Cardiac septum (tissue), 1 donor: ENCODE measurements at places on chromosomes 16 and 17. TPM values are rescaled to one million over a fixed set of nuclear protein-coding genes. Genes with fewer than 3 reads are reported as not detected.

GRCh38 chr16:1530883-1531637, 2.4 kb upstream of the TMEM204 start:
- no peak for DNase-seq

BRIP1 gene
- 0.11 TPM for total RNA-seq

GRCh38 chr17:81948635-81949378, 1.8 kb upstream of the MYADML2 start:
- no peak for DNase-seq

DNA sequence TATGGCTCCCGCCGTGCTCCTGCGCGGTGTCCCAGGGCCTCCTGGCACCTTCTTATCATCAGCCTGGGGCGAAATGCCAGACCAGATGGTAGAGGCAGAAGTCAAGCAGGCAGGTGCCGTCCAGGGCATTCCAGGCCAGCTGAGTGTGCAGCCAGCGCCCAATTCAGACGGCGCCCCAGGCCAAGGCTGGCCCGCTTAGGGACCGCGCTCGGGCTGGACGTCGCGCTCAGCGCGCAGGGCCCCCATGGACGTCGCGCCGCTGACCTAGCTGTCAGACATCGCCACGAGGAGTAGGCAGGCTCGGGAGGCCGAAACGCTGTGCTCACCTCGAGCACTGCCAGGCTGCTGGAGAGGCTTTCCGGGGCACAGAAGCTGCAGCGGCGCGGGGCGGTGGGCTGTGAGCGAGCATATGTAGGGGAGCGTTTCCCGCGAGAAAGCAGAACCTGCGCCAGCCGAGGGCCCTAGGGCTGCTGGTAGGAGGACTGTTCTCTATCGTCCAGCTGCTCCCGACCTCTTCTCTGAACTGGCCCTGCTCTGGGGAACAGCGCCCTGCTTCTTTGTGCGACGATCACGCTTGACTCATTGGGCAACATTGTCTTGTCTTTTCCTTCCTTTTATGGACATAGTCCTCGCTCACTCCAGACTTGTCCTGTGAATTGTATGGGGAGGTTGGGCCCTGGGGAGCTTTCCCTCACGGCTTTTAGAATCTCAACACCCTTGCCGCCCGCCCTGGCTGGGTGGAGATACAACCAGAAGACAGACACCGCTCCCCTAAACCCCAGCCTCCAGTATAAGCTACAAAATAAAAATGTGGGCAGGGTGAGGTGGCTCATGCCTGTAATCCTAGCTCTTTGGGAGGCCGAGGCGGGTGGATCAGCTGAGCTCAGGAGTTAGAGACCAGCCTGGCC, 8.4 kb upstream of the CA4 start:
- DNase-seq, result no peak

DNA sequence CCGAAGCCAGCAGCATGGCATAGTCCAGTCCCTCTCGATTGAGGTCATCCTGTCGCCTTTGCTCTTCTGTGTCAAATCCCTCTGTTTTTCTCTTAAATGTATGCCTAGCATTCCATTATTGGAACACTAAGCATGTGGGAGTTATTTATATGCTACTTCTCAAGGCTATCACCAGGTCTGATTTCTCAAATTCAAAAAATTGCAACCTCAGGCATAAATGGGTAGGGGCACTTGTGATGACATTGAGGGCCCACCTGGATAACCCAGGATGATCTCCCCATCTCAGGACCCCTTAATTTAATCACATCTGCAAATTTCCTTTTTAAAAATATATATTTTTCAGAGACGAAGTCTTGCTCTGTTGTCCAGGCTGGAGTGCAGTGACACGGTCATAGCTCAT, 95.7 kb downstream of the BMERB1 start:
- no peak for DNase-seq

- no peak for DNase-seq
Measured at GRCh38 chr16:78871241-78871640, 729.3 kb downstream of the MAF start.

GRCh38 chr16:88706229-88706964, at the start of the genes CTU2 and RNF166:
TSS of gene CTU2 (plus strand) at chr16:88706503. CDS start at chr16:88706531, 28 bp downstream.
TSS of gene RNF166 (minus strand) at chr16:88706408. CDS start at chr16:88706325, 83 bp downstream.
- DNase-seq, result peak; percentile 96

BTBD17 gene
- total RNA-seq, result not detected

CRYBA1 gene
- not detected for total RNA-seq

KRT24 gene
- not detected for total RNA-seq

- DNase-seq, result peak; percentile 68
Measured at GRCh38 chr16:79267781-79268180, 332.8 kb downstream of the MAF start.

ZNF319 gene
- 7.2 TPM for total RNA-seq

DNA sequence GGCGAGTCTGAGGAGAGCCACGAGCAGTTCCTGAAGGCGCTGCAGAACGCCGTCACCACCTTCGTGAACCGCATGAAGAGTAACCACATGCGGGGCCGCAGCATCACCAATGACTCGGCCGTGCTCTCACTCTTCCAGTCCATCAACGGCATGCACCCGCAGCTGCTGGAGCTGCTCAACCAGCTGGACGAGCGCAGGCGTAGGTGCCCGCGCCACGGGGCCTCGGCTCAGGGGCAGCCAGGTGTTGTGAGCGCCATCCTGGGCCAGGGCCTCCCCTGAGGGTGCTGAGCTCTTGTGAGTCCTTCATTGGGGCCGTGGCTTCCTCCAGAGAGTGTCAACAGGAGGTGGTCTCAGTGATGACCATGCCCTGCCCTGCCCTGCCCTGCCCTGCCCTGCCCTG, 7.4 kb upstream of the MRPL12 start:
- no peak for DNase-seq

DNA sequence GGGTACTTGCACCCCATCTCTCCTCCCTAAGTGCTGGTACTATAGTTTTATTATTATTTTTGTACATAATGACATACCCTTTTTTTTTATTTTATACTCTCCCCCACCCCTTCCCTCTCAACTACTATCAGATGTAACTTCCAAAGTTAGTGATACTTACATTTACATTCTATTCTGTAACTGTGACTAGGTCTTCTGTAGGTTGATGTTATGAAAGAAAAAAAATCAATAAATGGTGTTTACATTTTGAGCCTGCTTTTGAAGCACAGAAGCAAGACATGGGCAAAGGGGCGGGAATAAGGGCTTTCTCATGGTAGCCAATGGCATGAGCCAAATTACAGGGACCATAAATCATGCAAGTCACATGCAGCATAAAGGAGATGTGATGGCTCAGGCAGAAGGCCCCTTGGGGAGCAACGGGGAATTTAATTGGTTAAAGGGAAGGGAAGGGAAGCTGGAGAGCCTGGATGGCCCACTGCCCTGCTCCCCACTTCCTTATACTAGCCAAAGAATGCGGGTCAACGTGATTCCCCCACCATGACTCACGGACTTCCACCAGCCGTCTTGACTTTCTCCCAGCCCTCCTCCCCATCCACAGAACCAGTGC, 2.4 kb upstream of the ACSF2 start:
- DNase-seq, result no peak

TPSD1 gene
- not detected for total RNA-seq

DNA sequence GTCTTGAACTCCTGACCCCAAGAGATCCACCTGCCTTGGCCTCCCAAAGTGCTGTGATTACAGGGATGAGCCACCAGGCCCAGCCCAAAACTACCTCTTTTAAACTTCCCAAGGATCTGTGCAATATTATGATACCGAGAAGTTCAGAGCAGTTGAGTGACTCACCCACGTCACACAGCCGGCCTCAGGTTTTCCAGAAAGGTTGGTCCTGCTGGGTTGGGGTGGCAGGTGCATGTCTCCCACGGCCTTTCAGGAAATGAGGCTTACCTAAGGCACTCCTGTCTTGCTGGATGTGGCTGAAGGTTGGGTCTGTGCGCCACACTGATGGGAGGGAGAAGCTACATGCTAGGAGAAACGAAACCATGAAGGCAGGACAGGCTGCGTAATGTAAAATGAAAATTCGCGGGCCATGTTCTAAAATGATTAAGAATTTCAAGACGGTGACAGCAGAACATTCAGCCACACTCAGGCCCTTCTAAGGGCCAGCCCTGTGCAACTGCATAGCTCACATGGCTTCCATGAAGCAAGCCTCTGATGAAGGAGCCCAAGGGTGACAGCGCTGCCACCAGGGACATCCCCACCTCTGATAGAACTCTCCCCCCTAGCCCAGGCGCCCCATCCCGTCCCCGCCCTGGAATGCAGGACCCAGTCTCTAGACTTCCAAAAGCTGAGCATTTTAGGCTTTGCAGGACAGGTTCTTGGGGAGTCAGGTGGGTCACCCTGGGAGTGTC, 6.6 kb upstream of the GLIS2 start:
- DNase-seq, result no peak

- DNase-seq, result no peak
Measured at GRCh38 chr17:55224746-55225145, 40.0 kb upstream of the HLF start.

DNA sequence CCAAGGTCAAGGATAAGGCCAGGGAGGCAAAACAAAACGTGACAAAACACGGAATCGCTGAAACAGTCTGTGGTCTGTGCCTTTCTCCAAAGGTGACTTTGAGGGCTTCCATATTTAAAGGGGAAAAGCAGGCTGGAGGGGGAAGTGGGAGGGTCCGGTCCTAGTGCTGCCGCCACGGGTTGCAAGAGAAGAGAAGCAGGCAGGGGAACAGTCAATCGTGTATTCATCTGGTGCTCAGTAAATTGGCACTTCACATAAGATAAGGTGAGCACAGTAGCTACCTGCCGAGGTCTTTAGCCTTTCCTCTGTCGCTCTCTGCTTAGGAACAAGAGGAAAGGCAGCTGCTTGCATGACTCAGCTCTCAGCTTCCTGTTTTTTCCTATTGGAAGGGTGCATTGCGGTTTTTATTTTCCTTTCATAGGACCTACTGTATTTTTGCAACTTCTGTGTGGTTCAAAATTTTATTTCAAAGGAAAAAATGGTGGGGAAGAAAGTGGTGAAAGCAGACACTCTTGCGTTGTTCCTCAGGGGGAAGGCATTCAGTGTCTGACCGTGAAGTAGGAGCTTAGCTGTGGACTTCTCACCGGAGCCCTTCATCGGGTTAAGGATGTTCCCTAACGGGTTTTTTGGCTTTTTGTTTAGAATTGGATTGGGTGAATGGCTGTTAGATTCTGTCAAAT, 7.1 kb upstream of the LGALS3BP start:
- no peak for DNase-seq

MARCHF10 gene
- total RNA-seq, result not detected

- no peak for DNase-seq
Measured at GRCh38 chr17:29592850-29593551, at the start of gene ANKRD13B. TSS of gene ANKRD13B (plus strand) at chr17:29593132. CDS start at chr17:29593622, 490 bp downstream.

GRCh38 chr16:57900796-57901479, 70.0 kb downstream of the CNGB1 start:
- DNase-seq, result no peak

GRCh38 chr16:84725481-84726078, 25.8 kb downstream of the USP10 start:
- no peak for DNase-seq

ABCC12 gene
- not detected for total RNA-seq

KRT14 gene
- total RNA-seq, result not detected

- no peak for DNase-seq
Measured at GRCh38 chr17:38425744-38426143, 2.5 kb upstream of the ARHGAP23 start.

DNA sequence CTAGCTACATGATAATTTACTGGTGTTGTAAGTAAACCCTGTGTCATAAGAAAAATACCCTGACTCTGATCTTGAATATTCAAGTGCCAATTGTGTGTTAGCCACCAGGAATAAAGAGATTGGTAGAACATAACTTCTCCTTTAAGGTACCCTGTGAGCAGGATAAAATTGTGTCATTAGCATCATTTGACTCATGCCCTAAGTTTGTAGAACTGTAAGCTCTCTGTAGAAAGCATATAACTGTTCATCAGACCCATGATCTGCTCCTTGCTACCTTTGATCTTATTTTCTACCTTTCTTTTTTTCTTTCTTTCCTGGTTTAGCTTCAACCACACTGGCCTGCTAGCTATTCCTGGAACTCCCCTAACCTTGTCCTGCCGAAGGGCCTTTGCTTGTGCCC, 35.8 kb downstream of the PTRH2 start:
- no peak for DNase-seq

DNA sequence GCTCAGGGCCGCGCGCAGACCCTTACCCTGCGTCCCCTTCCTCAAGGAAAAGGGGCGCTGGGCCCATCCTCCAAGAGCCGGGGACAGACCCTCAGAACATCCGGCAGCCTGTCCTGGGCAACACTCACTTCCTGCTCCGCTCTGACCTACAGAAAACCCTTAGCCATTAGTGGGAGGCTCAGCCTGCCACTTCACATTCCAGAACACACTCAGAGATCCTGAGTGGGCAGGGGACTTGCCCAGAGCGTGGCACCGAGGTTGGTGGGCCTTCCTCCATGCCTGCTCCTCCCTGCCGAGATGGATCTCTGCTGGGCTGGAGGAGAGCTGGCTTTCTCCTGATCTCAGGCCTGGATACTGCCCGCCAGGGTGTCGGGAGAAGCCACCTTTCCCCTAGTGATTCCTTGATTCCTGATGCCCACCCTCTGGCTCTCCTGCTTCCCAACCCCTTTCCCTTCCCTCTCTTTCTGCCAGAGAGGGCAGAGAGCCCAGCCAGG, 1.5 kb downstream of the SCARF1 start:
- no peak for DNase-seq

ADGRG3 gene
- total RNA-seq, result 1.0 TPM

PPP1R27 gene
- total RNA-seq, result 0.32 TPM

DNA sequence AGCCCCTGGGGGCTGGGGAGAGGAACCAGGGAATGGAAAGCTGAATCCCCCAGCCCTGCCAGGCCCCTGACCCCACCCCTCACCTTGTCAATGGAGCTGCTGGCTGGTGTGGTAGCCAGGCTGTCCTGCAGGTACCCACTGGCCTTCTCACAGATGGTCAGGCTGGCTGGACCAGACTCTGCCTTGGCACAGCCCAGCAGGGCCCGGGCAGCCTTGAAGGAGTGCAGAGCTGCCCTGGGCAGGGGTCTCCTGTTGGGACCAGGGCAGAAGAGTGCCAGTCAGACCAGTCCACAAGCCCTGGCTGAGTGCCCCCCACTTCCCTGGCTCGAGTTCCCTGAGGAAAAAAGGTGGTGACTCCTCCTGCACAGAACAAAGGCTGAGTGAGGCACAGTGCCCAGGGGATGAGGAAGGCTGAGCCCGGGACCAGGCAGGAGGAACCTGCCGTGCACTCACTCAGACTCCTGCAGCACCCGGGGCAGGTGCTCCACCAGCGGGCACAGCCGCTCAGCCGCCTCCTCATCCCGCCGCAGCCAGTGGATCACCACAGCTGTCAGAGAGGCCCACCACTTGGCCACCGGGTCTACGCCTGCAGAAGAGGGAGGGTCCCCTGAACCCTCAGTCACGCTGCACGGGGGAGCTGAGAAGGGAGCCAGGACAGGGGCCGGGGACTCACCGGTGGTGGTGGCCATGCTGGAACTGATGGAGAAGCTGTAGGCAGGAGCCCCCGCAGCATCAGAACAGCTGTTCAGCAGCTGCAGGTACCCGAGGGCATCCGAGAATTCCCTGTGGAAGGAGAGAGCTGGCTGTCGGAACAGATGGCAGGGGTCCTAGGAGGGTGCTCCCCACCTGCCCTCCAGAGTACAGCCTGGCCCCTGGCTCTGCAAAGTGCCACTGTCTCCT, 22.4 kb downstream of the SREBF1 start:
- no peak for DNase-seq

GRCh38 chr16:86472366-86472765, 38.0 kb upstream of the FOXF1 start:
- DNase-seq, result no peak

GRCh38 chr16:3025032-3026002, 1.5 kb downstream of the THOC6 start:
- no peak for DNase-seq
